ENCODE measurements at places on chromosomes 3 and 15.

DNA sequence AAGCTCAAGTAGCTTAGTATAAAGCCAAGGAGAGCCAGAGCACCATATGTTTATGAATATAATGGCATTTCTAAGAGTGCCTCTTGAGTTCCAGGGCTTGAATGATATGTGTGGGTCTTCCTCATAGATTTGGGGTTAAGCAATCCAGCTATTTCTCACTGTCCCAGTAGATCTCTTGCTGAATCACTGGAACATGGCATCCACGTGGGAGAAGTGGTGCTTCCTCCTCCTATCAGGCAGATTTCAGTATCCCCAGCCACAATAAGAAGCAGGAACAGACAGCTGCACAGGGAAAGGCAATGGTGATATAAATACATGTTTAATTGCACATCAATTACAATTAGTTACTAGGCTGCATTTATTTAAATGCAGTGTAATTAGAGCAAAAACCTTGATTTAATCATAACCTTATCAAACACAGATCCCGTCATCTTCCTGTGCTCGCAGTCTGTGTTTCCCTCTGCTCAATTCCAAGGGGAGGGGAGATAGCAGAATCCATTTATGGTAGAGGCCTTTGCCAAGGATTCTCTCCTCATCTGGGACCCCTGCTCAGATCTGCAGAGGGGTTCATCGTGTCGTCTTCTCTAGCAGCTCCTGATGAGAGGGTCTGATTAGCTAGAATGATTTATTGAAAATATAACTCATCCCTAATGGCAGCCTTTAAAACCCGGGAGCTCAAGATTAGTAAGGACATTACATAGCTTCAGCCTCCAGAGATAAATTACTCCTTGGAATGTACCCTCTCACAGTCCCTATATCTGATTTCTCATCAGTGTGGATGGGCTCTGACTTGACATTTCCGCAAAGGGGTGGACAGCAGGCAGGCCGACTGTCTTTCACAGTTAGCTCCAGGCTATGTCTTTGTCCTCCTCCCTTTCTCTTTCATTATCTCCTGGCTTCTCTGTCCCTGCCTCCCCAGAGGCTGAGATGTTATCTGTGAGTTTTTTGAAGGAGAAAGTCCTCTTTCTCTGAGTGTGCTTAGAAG lies 775.9 kb downstream of the AGBL1 start:
- no peak for DNase-seq
- no peaks in the 10 kb centered on the region for H3K4me1 ChIP-seq
- no peak overlapping the region for H3K4me3 ChIP-seq
- H3K27ac ChIP-seq, result no peak overlapping the region
- no peaks in the 10 kb centered on the region for H3K27me3 ChIP-seq

DNA sequence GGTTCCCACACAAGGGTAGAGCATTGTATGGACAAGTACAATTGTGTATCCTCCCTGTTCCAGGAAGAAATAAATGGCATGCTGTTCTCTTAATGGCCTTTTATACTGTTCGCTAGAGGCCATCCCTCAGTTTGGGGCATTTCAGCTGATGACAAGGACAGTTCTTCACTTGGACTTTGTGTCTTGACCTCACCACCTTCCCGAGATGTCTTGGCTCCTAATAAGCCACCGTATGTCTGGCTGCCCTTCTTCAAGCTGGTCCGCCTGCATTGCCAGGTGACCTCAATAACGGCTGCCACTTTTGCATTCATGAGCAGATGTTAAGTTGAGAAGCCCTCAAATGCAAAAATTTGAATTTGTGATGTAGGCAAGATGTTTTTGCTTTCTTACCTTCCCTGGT lies 24.1 kb downstream of the ZBTB38 start:
- H3K4me1 ChIP-seq, result peaks cover 29% of the 10 kb centered on the region
- no peaks in the 10 kb centered on the region for H3K27me3 ChIP-seq
- H3K27ac ChIP-seq, result no peak overlapping the region
- DNase-seq, result no peak
- H3K4me3 ChIP-seq, result no peak overlapping the region
- H3K36me3 ChIP-seq, result no peaks in the 10 kb centered on the region

DNA sequence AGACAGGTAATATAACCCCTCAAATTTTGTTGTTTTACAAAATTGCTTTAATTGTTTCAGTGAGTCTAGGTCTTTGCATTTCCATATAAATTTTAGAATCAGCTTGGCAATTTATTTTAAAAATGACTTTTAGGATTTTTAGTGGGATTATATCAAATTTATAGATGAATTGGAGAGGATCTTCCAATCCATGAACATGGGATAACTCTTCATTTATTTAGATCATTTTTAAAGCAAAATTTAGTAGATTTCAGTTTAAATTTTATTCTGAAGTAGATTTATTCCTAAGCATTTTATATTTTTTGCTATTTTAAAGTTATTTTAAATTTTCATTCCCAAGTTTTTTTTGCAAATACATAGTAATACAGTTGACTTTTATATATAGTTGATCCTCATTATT lies 58.1 kb upstream of the THSD4 start:
- H3K27me3 ChIP-seq, result no peaks in the 10 kb centered on the region
- no peak for DNase-seq
- H3K36me3 ChIP-seq, result no peaks in the 10 kb centered on the region
- no peak overlapping the region for H3K4me3 ChIP-seq
- peaks cover 41% of the 10 kb centered on the region for H3K4me1 ChIP-seq

GRCh38 chr3:108940568-108941263 lies 13.0 kb downstream of the GUCA1C start:
- DNase-seq, result no peak
- no peak overlapping the region for H3K4me3 ChIP-seq
- H3K27me3 ChIP-seq, result no peaks in the 10 kb centered on the region
- H3K4me1 ChIP-seq, result peaks cover 5% of the 10 kb centered on the region
- H3K27ac ChIP-seq, result no peak overlapping the region

GRCh38 chr3:32045091-32045915 lies 61.1 kb upstream of the GPD1L start:
- no peaks in the 10 kb centered on the region for H3K36me3 ChIP-seq
- H3K4me3 ChIP-seq, result no peak overlapping the region
- peak; percentile 35 for DNase-seq
- peaks cover 14% of the 10 kb centered on the region for H3K4me1 ChIP-seq
